ENCODE measurements at places on chromosomes 12 and 14.
A peak's percentile ranks its signal among the peaks of the same experiment; 100 is the strongest.

GRCh38 chr12:114431902-114432301, 26.0 kb upstream of the TBX5 start:
- no peak for DNase-seq

DNA sequence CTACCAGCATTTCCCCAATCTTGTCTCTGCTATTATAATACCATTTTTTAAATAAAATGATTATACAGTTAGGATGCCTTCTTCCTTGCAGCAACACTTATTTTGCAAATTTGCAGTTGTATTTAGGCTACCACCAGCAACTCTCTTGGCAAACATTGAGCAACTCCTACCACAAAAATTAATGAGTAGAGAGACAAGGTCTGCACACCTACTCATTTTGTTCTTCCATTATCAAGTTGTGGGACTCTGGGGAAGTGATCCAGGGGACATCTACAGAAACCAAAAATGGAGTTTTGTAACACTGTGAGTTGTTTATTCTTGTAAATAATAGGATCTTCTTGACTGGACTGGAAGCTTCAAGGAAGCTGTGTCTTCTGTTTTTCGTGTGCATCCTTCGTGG, 38.6 kb downstream of the DGLUCY start:
- DNase-seq = no peak

DNA sequence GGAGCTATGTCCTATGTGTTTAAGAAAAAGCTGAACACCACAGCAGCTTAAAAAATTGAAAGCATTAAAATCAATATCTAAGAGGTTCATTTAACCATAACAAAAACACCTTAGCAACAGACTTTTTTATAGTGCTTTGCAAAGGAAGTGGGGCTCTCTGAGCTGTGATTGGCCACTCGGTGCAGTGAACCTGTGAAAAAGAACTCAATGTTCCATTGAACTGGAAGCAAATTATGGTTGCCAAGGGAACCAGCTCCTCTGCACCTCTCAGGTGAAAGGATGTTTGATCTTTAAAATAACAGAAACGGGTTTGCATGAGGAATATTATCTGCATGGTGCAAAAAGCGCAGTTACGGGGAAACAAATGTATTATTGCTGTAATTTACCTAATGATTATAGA, 149.4 kb downstream of the SNAPC1 start:
- no peak for DNase-seq

DNA sequence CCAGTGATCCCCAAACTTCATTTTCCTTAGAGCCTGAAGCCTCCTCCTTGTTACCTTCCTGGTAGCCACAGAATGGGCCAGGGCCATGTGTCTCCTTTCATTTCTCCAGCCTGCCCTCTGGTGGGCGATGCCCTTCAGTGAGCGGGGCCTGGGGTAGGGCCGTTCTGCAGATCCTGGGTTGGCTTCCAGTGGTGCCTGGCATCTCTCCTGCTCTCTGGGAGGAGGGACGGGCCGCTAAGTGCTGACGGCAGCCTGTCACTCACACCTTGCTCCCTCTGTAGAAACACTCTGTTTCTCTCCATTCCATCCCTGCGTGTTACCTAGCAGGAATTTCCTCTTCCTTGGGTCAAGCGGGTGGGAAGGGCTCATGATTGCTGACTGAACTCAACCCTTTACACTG, 232.1 kb downstream of the CACNA1C start:
- DNase-seq = no peak

GRCh38 chr12:120257041-120257821, 8.3 kb downstream of the PXN start:
- no peak for DNase-seq

- no peak for DNase-seq
Measured at GRCh38 chr14:99564256-99564925, 39.6 kb downstream of the CCDC85C start.

DNA sequence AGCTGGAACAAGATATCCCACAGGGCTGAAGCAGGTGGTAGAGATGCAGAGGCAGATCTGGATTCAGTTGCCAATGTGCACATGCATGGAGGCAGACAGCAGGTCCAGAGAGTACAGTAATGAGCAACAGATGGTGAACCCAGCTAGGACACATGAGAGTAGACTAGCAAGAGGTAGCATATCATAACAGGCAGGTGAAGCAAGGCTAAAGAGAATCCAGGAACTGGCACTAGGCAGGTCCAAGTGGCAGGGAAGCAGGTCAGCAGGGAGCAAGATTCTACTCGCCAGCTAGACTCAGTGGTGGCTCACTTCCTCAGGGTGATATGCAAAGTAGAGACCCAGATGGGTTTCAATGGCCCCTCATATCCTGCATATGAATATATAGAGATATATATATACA, 15.3 kb upstream of the MYF6 start:
- DNase-seq = no peak

DNA sequence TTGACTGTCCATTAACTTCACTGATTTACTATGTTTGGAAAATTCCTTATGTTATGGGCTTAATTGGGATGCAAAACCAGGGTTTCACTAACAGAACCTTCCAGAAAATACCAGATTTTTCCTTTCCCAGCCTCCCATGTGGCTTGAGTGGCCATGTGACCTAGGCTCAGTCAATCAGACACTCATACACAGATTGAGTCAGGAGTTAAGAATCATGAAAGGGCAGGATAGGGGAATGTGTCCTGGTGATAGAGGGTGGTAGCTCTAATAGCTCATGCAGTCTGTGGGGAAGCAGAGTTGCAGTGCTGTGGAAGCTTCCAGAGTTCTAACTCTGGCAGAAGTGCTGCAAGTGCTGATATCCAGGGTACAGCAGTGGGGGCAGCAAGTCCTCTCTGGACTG, 134.1 kb upstream of the IFNG-AS1 start:
- no peak for DNase-seq

GRCh38 chr14:78119440-78119839, 50.7 kb upstream of the NRXN3 start:
- no peak for DNase-seq

DNA sequence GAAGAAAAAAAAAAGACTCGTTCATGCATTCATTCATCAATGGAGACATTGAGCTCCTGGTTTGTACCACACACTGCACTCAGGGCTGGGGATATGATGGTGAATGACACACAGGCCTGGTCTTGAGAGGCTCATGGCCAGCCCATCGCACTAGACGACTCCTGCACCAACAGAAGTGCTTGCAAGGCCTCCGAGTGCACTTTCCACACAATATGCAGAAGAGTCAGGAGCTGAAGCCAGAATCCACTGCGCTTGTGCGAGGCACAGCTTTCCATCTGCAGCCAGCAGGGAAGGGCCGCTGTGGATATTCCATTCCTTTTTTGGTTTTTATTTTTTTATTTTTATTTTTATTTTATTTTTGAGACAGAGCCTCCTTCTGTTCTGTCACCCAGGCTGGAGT, 192.4 kb downstream of the DICER1 start:
- no peak for DNase-seq

- no peak for DNase-seq
Measured at GRCh38 chr14:59377991-59378601, 87.1 kb downstream of the GPR135 start.

- no peak for DNase-seq
Measured at GRCh38 chr12:119500209-119500608, 93.4 kb upstream of the TMEM233 start.

- DNase-seq = no peak
Measured at GRCh38 chr12:89861086-89861485, 152.4 kb upstream of the ATP2B1 start.

DNA sequence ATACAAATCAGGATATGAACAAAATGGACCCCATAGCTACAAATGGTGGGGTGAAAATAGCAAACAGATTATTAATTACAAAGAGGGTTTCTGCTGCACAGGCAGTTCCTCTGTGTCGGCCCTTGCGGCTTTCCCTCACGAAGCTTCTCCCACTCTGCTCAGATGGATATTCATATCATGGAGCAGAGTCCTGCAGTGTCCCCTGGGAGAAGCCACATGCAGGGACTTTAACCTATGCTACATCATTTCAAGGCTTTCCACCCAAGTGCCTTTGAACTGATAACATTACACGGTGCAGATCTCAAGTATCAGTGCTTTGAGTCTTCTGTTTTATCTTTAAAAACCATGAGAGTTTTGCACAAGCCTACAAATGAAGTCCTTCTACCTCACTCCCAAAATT, 229.1 kb downstream of the PPM1H start:
- DNase-seq = no peak

DNA sequence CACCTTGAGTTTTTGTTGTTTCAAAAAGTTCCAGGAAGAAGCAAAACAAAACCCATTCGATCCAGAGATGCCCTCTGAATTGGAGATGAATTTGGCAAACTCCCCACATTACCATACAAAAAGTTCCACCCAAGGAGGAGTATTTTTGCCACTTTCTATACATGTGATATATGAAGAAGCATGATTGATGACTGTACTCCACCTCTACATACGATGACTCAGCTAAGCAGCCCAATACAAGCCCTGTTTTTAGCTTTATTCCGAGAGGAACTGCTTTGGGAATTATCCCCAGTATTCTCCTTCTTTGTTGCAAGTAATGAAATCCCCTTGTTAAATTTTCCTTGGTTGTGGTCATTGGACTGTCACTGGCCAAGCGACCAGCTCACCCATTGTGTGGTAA, 11.4 kb downstream of the TMEM253 start:
- no peak for DNase-seq

GRCh38 chr12:45315462-45315861, 99.6 kb downstream of the ANO6 start:
- DNase-seq = no peak

DNA sequence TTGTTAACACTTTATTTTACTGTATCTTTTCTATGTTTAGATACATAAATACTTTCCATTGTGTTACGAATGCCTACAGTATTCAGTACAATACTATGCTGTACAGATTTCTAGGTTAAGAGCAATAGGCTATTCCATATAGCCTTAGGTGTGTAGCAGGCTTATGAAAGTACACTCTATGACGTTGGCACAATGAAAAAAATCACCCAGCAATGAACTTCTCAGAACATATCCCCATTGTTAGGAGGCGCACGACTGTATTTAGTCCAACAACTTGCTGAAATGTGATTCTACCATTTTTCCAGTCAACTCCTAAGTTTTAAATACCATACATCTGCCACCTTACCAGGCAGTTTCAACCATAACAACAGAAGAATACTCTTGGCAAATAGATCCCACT, 1.8 kb downstream of the PARP11 start:
- DNase-seq = no peak

DNA sequence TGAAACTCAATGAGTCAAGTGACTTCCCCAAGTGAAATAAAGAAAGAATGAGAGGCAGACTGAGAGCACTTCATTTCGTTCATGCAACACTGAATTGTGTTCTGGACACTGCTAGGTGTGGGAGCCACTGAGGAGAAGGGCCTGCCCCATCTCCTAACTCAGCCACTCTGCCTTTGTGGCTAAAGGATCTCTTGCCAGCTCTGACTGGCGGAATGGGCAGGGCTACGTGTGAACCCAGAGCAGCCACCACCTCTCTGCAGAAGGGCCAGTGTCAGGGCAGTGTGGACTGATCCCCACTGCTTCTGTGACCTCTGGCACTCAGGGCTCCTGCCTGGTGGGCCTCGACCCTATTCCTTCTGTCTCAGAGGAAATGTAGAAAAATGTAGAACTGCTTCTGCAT, 46.5 kb upstream of the GZMB start:
- DNase-seq = no peak

- no peak for DNase-seq
Measured at GRCh38 chr14:79201564-79202207, 1009.6 kb downstream of the DIO2 start.

- no peak for DNase-seq
Measured at GRCh38 chr14:28681681-28682080, 84.9 kb upstream of the FOXG1 start.

GRCh38 chr12:53955036-53955775, 503 bp downstream of the HOXC12 start:
- DNase-seq = no peak

GRCh38 chr14:73250317-73250713, 13.0 kb downstream of the PAPLN start:
- DNase-seq = no peak

DNA sequence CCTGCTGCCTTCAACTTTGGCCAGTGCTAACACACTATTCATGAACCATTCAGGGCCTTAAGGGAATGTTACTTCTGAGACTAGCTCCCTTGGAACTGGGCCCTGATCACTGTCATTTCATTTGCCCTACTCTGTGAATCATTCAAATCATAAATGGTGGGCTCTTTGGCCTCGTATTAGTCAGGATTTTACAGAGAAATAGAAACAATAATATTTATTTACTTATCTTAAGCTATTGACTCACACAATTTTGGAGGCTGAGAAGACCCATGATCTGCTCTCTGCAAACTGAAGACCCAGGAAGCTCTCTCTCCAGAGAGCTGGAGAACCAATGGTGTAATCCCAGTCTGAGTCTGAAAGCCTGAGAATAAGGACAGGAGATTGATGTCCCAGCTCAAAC, 398.5 kb downstream of the LRIG3 start:
- DNase-seq = no peak

DNA sequence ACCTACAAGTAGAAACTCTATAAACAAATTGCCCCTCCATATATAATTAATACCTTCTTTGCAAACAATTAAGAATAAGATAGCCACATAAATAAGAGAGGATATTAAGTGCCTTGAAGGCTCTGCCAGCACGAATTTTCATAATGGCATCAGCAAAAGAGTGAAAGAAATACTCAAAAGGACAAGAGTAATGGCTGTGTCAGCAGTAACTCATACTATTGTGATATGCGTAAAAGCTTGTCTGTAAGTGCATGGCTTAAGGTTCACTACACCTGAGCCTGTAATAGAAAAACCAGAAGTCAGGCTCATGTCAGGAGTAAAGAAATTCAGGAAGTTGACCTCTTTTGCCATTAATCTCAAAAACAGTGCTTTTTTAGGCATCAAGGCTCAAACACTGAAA, 204.1 kb downstream of the TRHDE start:
- DNase-seq = no peak

GRCh38 chr12:123761841-123762714, at the start of gene DNAH10:
Gene DNAH10, plus strand, starts transcription at chr12:123762301. Its CDS starts 36 bp downstream, at chr12:123762337.
- peak; percentile 22 for DNase-seq

GRCh38 chr12:106224355-106224706, 23.5 kb downstream of the CKAP4 start:
- DNase-seq = no peak

DNA sequence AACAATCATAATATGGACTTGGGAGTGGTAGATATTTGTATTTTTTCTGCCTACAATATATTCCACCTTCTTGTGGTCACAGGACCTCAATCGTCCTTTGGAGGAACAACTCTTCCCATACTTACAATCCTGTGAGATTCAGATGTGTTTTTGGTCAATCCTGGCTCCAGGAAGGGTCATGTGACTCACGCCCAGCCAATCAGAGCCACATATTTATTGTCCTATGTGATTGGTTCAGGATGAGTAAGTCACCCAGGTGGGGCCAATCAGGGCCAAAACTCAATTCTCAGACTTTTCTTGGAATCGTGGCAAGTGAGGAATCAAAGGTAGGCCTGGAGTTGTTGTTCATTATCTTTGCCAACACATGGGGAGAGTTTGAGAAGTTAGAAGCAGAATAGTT, 264.9 kb downstream of the SUDS3 start:
- no peak for DNase-seq
